ENCODE measurements at places on chromosomes 6 and 20. TPM values are rescaled to one million over a fixed set of nuclear protein-coding genes. Genes with fewer than 3 reads are reported as not detected.

- DNase-seq = no peak
Measured at GRCh38 chr20:40606237-40606636, 82.8 kb downstream of the MAFB start.

DNA sequence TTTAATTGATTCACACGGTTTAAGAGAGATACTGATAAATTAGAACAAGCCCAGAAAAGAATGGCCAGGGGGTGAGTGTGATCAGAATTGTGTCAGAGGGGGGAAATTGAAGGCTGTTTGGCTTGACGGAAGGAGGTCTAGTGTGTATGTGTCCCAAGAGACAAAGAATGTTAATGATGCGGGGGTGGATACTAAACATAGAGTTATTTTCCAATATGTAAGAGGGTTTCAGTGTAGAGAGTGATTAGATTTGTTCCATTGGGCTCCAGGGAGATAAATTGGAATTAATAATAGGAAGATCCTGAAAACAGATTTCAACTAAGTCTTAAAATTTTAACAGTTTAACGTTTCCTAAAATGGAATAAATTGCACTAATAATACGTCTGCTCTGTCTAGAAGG lies 38.1 kb upstream of the UTRN start:
- DNase-seq = no peak

Gene LHFPL5
- polyA plus RNA-seq = not detected

- no peak for DNase-seq
Measured at GRCh38 chr6:5318617-5319272, 57.4 kb downstream of the FARS2 start.
